ENCODE measurements at places on chromosomes 12 and 14.

DNA sequence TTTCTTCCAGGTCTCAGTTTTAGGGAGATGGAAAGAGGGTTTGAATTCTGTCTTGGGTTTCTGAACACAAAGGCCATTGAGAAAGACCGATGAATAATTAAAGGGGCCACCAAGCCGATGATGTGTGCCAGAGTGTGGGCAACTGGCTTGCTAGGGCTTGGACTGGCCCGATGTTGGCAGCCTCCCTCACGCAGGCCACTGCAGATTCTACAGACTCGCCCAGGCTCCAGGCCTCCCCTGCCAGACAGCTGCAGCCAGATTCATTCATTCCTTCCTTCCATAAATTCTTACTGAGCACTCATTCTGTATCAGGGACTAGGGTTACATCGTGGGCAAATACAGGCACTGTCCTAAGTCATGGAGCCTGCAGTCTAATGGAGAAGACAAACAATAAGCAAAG is 34.9 kb downstream of the ACTN1 start:
- DNase-seq, result no peak

- no peak for DNase-seq
Observed at GRCh38 chr12:26713885-26714383, 119.1 kb downstream of the ITPR2 start.

GRCh38 chr12:49621651-49622500 is 1.5 kb upstream of the PRPF40B start:
- no peak for DNase-seq

DNA sequence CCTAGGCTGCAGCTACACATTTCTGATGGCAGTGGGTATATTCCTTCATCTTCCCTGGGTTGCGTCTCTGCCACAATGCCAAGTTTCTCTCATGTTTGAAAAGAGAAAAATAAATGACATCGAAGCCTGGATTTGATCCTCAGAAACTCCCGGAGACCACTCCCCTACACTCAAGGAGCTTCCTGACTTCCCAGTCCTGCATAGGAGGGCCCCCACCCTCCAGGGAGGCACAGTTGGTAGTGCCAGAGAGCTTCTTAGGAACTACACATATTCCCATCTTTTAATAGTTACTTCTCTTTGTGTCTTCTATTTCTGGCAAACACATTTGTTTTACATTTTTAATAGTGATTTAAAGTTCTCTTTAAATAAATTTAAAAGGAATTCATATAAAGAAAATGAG is 30.7 kb downstream of the AP5M1 start:
- DNase-seq, result no peak

DNA sequence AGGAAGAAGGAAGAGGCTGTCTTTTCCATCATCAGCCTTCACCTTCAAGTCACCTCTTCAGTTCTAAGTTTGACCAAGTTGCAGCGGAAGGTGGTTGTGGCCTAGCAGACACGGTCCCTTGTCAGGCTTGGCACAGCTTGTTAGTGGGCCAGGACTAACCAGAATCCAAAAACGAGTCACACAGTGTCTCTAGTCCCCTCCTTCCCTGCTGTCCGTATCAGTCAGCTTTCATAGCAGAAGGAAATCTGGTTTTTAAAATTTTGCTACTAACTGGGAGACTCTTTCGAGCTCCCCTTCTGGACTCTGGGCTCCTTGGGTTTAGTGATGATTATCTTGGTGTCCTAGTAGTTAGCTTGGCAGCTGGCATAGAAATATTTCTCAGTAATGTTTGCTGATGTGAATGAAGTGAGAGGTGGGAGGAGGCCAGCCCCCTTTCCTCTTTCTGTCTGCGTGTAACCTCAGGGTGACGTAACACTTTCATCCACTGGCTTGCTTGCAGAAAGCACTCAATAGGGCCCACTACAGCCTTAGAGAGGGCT is 3.8 kb downstream of the ETV6 start:
- DNase-seq, result peak; percentile 58

- no peak for DNase-seq
Observed at GRCh38 chr12:95480230-95480629, 6.3 kb downstream of the METAP2 start.

DNA sequence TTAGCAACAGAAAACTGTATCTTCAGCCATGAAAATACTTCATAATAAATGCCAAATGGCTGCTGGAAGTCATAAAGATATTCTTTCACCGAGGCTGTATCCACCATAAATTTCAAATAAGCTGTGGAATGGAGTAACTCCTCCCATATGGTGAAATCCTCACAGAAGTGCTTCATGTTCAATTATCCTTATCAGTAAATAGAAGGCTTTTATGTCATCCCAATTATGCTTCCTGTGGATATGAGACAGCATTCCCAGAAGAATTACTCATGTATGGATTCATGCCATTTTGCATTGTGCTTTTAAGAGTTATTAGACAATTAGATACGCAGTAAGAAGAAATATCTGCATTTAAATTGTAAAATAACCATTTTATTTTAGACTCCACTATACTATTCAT is 99.0 kb downstream of the RTN1 start:
- DNase-seq, result no peak

DNA sequence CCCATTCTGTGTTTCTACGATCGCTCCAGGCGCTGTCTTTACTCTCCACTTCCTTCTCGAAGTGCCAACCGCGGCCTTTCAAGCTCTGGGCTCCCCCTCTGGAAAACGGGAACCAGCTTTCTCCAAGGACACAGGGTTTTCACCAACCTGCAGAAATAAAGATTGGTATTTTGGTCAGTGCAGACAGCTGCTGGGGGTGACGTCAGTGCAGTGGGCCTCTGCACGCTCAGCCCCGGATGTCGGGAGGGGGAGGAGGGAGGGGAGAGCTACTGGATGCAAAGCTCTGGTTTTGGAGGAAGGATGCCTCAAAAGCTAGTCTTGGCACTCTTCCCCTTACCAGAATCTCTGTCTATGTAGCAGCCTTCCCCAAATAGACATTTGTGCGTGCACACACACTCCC is 19.9 kb downstream of the HRK start:
- peak; percentile 36 for DNase-seq

GRCh38 chr14:65377576-65377975 is 35.0 kb upstream of the FUT8 start:
- no peak for DNase-seq

DNA sequence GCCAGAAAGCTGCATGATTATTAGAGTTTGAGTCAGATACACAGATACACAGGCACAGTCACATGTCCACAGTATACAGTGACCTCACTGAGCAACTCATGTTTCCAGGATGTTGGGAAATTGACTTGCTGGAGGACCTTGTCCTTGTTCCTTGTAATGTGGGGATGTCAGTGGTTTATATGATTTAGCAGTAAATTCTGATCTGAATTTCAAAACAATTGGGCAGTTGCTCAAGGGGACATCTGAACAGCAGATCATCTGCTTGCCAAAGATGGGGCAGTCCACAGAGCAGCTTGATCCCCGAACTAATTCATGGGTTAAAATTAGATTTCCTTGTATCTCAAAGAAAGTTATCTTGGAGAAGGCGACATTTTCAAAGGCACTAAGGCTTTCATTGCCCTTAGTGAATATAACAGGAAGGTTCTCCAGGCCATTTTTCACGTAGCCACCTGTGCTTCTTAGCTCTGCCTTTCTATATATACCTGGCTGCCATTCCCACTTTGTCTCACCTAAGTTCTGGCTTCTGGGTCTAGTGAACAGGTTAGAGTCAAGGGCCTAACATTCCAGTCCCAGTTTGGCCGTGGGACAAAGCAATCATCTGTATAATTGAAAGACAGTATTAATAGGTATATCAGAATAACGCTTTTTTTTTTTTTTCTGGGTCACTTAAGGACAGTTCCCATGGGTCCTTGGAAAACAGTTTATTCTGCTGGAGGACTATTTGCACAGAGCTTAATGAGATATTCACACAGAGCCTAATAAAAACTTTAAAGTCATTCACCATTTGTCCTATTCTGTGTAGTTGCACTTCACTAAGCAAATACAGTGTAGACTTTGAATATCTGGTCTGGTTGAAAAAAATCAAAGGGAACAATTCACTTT is 64.9 kb upstream of the STRN3 start:
- DNase-seq, result no peak

DNA sequence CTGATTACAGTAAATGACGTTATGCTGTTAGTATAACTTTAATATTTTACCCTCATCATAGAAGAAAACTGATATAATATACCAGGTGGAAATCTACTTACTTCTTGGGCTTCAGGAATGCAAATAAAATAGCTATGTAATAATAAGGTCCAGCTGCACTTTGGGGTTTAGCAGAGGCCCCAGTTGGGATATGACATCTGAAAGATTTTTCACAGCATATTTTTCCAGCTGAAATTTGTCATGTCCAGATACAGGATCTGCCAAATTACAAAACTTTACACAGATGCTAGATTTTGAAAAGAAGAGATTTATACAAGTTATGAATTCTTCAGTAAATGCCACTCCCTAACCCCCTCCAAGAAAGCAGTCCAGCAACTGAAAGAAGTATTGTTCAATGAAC is 29.2 kb upstream of the DCN start:
- no peak for DNase-seq

GRCh38 chr14:86057018-86057667 is 527.2 kb downstream of the FLRT2 start:
- peak; percentile 31 for DNase-seq

DNA sequence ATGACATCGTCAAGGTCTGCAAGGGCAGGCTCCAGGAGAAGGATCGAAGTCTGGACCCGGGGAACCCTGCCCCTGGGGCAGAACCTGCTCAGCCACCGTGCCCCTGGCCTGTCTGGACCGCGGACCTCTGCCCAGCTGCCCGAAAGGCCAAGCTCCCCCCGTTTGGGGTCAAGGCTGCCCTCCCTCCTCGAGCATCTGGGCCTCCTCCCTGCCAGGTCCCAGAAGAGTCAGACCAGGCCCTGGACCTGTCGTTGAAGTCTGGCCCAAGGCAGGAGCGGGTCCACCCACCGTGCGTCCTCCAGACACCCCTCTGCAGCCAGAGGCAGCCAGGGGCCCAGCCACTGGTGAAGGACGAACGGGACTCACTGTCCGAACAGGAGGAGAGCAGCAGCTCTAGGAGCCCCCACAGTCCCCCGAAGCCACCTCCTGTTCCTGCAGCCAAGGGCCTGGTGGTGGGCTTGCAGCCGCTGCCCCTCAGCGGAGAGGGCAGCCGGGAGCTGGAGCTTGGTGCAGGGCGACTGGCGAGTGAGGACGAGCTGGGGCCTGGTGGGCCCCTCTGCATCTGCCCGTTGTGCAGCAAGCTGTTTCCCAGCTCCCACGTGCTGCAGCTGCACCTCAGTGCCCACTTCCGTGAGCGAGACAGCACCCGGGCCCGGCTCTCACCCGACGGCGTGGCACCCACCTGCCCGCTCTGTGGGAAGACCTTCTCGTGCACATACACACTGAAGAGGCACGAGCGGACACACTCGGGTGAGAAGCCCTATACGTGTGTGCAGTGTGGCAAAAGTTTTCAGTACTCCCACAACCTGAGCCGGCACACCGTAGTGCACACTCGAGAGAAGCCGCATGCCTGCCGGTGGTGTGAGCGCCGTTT is 856 bp downstream of the ZBTB42 start:
- no peak for DNase-seq

GRCh38 chr14:45128963-45129629 is 5.2 kb downstream of the FKBP3 start:
- no peak for DNase-seq
